IPS DF 6.9 (cell line): ENCODE measurements at places on chromosomes 7 and 10.

DNA sequence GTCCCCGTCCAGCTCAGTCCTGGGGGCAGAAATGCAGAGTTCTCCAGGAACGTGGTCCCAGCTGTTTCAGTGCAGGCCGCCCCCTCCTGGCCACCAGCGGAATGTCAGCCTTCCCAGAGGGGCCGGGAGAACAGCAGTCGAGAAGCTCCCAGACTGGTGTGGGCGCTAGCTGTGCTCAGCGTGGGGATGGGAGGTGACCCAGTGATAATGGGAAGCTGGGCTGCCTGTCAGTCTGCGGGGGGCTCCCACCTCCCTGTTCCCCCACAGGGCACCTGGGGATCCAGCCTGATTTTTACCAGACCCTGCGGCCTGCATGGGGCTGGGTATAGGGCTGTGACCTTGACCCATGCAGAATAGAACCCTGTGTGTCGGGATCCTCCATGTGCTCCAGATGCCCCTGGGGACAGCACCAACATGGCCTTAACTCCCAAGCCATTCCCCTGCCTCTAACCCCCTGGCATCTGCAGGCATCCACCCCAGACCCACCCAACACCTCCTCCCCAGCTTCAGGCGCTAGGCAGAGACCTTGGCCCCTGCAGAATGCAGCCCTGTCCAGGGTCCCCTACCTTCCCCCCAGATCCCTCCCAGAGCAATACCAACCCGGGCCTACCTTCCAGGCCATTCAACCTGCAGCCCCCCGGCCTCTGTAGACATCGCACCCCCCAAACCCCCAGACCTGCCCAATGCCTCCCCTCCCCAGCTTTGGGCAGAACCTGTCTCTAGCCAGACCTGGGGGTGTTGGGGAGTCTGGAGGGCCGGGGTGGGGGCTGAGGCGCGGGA lies 880 bp upstream of the ELN start:
- DNase-seq: no peak
- no peaks in the 10 kb centered on the region for H3K27me3 ChIP-seq
- H3K4me3 ChIP-seq: no peak overlapping the region
- H3K27ac ChIP-seq: no peak overlapping the region
- peaks cover 8% of the 10 kb centered on the region for H3K4me1 ChIP-seq

- peaks cover 35% of the 10 kb centered on the region for H3K27me3 ChIP-seq
- no peak overlapping the region for H3K4me3 ChIP-seq
- H3K27ac ChIP-seq: no peak overlapping the region
- no peak for DNase-seq
- H3K36me3 ChIP-seq: no peaks in the 10 kb centered on the region
- no peaks in the 10 kb centered on the region; the same call in 1 of the 2 replicates for H3K4me1 ChIP-seq
Observed at GRCh38 chr10:90930070-90930837, 9.4 kb upstream of the ANKRD1 start.

DNA sequence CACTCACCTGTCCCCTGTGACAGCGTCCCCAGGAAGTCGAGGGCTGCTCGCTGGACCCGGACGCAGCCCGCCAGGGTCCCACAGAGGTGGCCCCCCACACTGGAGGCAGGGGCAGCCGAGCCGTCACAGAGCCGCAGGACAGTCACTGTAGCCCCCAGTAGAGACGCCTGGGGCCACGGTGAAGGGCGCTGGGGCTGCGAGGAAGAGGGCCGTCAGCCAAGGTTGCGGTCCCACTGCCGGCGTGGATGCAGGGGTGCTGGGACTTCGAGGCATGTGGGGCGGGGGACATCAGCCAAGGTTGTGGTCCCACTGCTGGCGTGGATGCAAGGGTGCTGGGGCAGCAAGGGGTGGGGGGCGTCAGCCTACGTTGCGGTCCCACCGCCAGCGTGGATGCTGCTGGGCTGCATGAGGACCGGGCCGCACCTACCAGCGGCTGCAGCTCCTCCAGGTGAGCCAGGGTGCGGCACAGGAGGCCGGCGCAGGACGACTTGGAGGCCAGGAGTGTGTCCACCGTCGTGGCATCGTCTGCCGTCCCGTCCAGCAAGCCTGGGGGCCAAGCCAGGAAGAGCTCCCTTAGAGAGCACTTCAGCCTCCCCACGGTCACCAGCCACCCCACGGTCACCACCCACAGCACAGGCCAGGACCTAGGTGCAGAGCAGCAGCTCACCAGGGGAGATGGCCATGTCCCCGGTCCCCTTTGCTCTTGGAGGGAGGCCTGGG lies 13.9 kb downstream of the BRAT1 start:
- no peak for DNase-seq
- H3K27ac ChIP-seq: no peak overlapping the region
- H3K4me1 ChIP-seq: no peaks in the 10 kb centered on the region
- no peak overlapping the region for H3K4me3 ChIP-seq
- H3K36me3 ChIP-seq: peaks cover 45% of the 10 kb centered on the region

DNA sequence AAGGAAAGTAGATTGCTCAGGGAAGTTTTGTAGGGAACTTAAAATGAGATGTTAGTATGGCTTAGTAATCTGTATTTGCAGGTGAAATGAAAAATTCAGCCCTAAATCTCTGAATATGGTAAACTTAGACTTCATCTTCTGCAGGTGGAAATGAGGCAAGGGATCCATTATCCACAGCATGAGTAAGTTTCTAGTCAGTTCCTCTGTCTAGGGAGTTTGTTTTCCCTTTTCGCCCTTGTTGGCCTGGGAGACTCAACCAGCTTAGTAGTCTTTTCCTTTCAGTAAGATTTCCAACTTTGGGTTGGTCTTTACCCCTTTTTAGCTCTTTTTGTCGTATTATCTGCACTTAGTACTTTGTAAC lies 65.6 kb downstream of the ZEB1 start:
- H3K27ac ChIP-seq: no peak overlapping the region
- no peaks in the 10 kb centered on the region for H3K27me3 ChIP-seq
